ENCODE measurements at places on chromosomes 1 and 21.

DNA sequence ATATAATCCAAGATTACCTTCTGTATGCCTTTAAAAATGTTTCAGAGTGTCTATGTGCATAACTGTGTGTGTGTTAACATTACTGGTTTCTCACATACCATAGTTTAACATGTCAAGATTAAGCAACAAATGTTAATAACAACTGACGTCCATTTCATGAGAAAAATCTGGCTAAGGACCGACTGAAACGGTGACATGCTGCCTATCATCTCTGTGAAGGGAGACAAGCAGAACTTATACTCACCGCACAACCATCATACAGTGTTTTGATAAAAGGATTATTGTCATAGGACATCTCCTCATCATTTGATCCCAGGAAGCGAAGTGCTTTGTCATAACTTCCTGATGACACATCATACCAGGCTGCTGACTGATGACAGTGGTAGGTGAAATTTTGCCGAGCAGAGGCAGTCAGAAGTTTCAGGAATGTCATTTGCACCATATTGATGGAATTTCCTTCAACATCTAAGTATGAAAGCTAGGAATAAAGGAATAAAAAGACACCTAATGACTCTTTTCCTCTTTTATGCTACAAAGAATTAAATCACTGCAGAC, 228.8 kb downstream of the COL11A1 start:
- DNase-seq = no peak

- DNase-seq = no peak
Measured at GRCh38 chr1:221138516-221138915, 259.3 kb downstream of the HLX start.

DNA sequence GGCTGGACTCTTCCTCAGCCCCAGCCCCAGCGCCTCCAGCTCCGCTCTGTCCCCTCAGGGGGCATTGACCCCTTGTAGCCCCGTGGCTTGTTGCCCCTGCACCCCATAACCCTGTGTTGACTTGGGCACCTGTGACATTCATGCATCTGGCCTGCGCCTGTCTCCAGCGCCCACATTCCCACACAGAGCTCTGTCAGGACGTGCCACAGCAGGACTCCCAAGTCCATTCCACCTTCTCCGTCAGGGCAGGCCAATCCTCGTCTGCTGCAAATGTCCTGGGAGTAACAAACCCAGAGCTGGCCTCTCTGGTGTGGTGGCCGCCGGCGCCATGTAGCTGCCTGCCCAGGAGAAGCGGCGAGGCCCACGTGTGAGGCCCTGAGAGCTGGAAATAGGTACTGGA, 60.6 kb downstream of the AGPAT3 start:
- DNase-seq = no peak

DNA sequence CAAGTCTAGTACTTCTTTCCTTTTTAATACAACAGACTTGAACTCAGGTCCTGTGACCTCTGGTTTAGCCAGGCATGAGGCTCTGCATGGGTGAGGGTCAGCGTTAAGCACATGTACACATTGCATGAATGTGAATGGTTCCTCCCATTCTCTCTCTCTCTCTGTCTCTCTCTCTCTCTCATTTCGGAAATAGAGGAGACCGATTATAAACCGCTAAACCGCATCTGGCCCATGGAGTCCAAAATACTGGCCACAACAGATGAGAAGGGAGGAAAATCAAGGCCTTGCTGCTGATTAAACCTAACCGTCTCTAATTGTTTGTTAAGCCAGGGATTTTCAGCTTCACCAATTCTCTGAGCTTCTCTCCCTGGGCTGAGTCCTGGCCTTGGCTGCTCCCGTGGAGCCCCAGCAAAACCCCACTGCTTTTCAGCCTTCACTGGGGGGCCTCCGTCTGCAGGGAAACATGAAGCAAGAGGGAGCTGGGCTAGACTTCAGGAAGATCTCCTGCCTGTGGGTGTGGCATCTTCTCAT, 6.6 kb downstream of the RSPO1 start:
- no peak for DNase-seq
